ENCODE measurements at places on chromosomes 4 and X.

DNA sequence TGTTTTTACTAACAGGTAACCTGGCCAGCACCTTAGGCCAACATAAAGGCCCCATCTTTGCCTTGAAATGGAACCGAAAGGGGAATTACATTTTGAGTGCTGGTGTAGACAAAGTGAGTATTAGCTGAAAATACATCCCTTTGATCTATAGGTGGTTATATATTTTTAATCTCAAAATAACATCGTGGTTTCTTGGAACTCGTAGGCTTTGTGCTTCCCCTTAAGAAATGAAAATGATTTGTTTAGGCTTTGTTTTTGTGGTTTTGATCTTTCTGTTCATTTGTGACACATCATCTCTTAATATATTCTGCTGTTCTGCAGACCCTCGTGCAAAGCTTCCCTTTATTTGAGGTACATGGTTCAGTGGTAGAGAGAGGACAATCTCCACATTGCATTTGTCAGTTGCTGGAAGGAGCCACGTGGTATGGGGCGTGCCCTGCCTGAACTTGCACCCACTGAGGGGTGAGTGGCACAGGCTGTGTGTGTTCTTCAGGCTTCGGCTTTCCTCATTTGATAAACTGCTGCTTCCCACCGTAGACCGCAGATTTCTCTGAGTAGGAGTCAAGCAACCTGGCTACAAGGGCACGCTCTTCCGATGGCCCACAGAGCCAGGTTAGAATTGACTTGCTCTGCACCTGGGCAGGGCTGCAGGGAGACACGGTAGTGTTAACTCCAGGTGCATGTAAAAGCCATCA, 72.2 kb downstream of the GPR143 start:
- no peak for DNase-seq

GRCh38 chr4:123298261-123298660, 98.3 kb upstream of the SPRY1 start:
- DNase-seq, result no peak

- DNase-seq, result no peak
These were observed 39.6 kb downstream of the SMAD1 start for GRCh38 chr4:145521282-145521681.

GRCh38 chr4:143243041-143243440, 58.3 kb downstream of the USP38 start:
- DNase-seq, result no peak

DNA sequence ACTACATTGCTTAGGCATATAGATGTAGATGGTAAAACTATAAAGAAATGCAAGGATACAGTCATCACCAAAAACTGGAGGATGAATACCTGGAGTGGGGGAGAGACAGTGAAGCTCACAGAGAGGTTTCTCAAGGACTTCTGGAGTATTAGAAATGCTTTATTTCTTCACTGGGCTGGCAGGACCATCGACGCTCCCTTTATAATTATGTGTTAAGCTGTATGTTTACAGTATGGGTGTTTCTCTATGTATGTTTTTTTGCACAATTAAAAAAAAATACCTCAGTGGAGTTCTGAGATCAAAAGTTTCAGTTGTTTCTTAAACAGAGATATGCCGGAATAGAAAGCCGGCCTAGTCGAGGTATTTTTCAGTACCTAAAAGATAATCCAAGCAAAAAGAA, 201.3 kb downstream of the NSUN7 start:
- DNase-seq, result no peak

DNA sequence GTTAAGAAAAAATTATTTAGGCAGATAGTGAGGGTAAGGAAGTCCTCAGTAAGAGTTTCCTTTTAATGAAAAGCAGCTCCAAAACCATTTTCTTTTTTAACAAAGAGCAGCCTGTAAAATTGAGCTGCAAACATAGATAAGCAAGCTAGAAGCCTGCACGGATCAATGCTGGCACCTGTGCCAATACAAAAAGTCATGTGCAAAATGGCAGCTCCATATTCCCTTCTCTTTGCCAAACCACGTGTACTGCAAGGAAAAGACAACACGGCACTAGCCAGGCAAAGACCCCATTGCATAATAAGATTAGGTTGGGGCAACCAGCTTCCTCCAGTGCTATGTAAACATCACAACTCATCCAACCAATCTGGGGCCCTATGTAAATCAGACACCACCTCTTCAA, 268.4 kb upstream of the INTU start:
- no peak for DNase-seq

DNA sequence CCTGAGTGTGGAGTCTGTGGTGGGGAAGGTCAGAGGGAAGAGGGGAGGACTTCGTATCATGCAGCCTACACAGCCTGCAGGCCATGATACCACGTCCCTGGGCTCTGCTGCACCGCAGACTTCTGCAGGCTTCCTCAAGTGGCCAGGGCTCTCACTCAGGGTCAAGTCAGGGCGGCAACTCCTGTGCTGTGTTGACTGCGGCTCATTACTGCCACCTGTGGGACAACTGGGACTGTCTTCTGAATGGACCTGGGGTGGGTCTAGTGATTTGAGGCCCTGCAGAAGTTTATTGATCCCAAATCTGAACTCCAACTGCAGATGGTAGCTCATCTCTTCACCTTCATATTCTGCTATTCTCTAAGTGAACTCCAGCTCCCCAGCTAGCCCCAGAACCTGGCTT, 167.1 kb downstream of the NSUN7 start:
- peak; percentile 85 for DNase-seq

- DNase-seq, result no peak
These were observed 1531.0 kb downstream of the PCDH7 start for GRCh38 chr4:32251126-32251525.

DNA sequence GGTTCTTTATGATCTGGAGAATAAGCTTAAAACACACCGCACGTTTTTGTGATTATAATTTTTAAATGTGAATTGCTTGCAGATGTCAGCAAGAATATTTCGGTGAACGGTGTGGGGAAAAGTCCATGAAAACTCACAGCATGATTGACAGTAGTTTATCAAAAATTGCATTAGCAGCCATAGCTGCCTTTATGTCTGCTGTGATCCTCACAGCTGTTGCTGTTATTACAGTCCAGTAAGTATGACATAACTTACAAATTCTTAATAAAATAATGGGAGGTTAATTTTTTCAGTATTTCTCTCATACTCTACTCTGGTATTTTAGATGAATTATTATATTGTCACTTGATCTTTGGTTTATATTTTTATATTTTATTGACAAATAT, 5.4 kb downstream of the AREG start:
- no peak for DNase-seq

GRCh38 chr4:163486321-163486720, 8.2 kb upstream of the TMA16 start:
- no peak for DNase-seq

DNA sequence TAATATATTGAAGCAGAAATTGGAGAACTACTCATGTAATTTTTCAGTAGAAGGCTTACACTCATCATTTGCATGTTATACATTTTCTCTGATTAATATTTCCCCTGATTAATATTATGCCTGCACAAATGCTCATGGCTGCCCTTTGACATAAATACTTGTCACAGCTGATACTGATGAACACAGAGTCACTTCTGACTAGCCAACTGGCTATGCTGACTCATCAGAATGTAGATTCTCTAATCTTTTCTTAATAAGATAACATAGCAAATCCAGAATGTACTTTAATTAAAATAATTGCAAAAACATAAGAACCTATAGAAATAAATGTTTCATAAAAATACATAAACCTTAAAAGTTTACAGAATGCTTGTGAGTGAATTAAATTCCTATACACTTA, 52.4 kb upstream of the C4orf54 start:
- DNase-seq, result no peak

- DNase-seq, result no peak
These were observed 232.2 kb upstream of the IGFBP7 start for GRCh38 chr4:57342411-57342810.

- peak; percentile 30 for DNase-seq
These were observed 443.9 kb downstream of the INPP4B start for GRCh38 chr4:142402156-142402555.

DNA sequence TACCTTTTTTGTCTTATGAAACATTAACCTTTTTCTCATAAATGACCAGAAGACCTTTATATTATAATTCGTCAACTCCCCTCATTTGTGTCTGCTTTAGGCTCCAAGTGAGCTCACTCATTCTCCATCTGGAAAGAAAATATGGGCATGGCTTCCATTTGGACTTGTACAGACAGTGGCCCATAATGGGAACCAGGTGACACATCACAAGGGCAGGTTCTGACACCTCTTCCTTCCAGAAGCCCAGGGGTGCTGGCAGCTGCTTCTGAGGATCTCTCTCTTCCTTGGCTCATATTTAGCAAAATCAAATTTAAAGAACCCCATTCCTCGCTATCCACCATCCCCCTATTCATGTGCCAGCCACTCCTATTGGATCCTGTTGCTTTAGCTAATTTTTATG, 69.6 kb downstream of the CD38 start:
- DNase-seq, result no peak

GRCh38 chr4:101853028-101853427, 62.5 kb downstream of the BANK1 start:
- no peak for DNase-seq

DNA sequence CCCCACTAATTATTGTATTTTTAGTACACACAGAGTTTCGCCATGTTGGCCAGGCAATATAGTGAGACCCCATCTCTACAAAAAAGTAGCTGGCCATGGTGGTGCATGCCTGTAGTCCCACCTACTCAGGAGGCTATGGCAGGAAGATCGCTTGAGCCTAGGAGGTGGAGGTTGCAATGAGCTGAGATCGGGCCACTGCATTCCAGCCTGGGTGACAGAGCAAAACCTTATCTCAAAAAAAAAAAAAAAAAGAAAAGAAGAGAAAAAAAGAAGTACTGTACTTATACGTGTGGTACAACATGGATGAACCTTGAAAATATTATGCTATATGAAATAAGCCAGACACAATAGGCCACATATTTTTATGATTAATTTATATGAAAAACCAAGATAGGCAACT, 9.9 kb upstream of the WDR45 start:
- DNase-seq, result no peak

- no peak for DNase-seq
These were observed 19.4 kb downstream of the HMGB2 start for GRCh38 chr4:173314715-173315114.

GRCh38 chr4:153488006-153488891, 22.1 kb downstream of the TMEM131L start:
- no peak for DNase-seq

- no peak for DNase-seq
These were observed 224.5 kb downstream of the TEX13C start for GRCh38 chrX:125544031-125544660.

- no peak for DNase-seq
These were observed 23.5 kb downstream of the ZBTB33 start for GRCh38 chrX:120274145-120274544.

GRCh38 chr4:8099981-8100464, 58.6 kb downstream of the ABLIM2 start:
- DNase-seq, result no peak

GRCh38 chr4:37664696-37665095, 21.5 kb downstream of the RELL1 start:
- peak; percentile 82 for DNase-seq

- no peak for DNase-seq
These were observed 17.7 kb downstream of the GUCY2F start for GRCh38 chrX:109464231-109464630.

- DNase-seq, result no peak
These were observed 1.1 kb downstream of the PCSK1N start for GRCh38 chrX:48834383-48834709.

DNA sequence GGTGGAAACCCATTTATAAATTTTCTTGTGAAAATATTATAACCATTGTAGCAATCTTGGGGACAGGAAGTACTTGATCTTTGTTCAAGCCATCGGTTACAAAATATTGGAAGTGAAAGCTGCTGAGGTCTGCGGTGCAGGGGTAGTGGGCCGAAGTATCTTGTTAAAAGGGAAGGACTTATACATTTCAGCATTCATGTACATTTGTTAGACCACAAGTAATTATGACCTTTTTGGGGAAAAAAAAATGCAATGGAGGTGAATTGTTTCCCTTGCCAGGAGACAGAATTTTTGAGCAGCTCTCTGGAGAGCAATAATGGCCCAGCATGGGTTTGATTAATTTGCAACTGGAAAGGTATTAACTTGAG, 121.3 kb downstream of the EGF start:
- DNase-seq, result no peak

- DNase-seq, result peak; percentile 60
These were observed 96.8 kb upstream of the NLGN4X start for GRCh38 chrX:6325437-6325836.

- DNase-seq, result peak; percentile 11
These were observed 360.2 kb downstream of the GLUD2 start for GRCh38 chrX:121407627-121408026.

- no peak for DNase-seq
These were observed 43.9 kb upstream of the MTMR1 start for GRCh38 chrX:150649096-150649870.

DNA sequence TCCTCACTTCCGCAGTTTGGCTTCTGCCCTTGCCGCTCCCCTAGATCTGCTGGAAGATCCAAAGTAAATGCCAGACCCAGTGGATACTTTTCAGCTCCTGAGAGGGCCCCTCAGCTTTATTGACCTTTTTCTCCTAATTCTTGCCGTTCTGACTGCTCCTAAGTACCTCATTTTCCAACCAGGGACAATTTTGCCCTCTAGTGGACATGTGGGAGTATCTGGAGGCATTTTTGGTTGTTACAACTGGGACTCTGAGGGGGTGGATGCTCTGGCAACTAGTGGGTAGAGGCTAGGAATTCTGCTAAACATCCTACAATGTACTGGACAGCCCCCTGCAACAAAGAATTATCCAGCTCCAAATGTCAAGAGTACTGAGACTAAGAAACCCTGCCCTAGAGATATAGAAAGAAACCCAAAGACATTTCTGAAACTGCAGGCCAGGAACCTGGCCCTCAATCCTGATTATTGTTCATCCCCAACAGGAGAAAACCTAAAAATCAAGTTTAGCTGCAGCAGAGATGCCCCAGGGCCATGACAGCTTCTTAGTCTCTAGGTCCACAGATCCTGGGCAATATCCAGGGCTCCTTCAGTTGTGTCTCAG, 3.4 kb downstream of the TEX13B start:
- peak; percentile 59 for DNase-seq

DNA sequence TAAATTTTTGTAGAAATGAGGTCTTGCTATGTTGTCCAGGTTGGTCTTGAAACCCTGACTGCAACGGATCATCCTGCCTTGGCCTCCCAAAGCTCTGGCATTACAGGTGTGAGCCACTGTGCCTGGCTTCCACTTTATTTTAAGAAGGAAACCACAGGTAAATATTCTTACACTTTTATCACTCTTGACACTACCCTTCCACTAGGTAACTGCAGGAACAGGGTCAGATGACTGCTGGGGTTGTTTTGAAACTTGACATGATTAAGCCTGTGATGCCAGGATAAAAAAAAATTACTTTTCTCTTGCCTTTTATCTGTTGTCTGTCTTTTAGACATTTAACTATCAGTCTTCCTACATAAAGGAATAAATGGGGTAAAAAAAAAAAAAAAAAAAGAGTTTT, 43.5 kb downstream of the COQ2 start:
- no peak for DNase-seq

GRCh38 chr4:118345813-118346212, 7.0 kb downstream of the PRSS12 start:
- DNase-seq, result peak; percentile 53

- DNase-seq, result peak; percentile 83
These were observed 215.3 kb upstream of the CTSO start for GRCh38 chr4:156169011-156169410.

Data from mesendoderm (in vitro differentiated cells).